HCEC 1CT (cell line): ENCODE measurements at places on chromosomes 4 and X.

GRCh38 chr4:153166716-153167501 is 37.3 kb upstream of the TRIM2 start:
- no peak for DNase-seq

DNA sequence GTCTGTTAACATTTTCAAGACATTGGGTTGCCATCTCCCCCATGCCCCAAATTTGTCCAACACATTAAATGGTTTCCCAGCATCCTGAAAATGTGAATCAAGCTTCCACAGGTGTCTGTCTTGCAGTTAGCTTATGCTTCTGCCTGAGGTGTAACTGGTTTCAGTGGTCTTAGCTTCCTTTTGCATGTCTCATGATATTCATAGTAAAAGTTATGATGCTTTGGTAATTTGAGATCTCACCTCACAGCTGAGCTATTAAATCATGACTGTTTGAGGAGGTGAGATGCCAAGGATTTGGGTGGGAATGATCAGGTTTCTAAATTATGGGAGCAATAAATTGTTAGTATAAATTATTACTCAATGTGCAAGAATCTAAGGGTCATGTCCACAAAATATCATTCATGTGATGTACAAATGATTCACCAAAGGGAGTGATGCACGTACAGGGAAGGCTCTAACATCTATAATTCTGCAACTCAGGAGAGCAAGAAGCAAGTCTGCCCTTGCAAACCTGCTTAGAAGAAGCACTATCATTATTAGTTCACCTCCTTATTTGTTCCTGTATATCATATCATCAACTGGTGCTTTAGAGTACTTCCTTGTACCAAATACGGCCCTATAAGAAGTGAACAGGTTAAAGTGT is 17.1 kb upstream of the RAI2 start:
- peak; percentile 3 for DNase-seq

- DNase-seq: no peak
Measured at GRCh38 chr4:136670265-136670664, 862.0 kb downstream of the PCDH18 start.

GRCh38 chrX:370244-370962 is 16.3 kb downstream of the PPP2R3B start:
- no peak for DNase-seq

GRCh38 chr4:55336138-55337034 is 9.7 kb upstream of the SRD5A3 start:
- no peak for DNase-seq

DNA sequence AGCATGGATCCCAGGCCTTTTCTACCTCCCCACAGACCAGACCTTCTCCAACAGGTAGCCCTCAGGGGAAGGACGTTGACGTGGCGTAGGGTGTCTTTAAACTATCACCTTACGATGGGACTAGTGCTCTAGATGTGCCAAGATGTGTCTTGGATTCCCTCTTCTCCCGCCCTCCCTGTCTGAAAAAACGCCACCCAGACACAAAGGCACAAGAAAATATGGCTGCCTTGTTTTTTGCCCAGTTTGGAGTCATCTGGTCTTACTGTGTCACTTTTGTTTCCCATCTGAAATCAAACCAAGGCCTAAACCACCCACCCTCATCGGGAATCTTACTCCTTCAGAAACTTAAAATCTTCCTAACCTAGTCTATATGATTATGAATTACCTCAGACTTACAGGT is 235.4 kb downstream of the OR13H1 start:
- DNase-seq: no peak

DNA sequence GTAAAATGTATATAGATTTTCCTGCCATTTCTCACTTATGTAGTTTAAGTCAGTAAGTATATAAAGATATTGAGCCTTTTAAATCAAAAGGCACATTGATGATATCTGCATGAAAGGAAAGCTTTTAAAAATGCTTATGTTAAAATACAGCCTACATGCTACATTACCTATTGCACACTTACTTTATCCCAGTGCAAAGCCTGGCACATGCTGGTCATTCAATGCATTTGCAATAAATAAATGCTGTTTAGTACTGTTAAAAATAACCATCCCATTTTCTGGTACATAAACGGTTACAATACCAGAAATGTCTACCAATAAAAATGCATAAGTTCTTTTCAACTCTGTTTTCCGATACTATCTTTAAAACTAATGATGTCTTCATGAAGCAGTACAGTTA is 22.1 kb upstream of the SPATA4 start:
- no peak for DNase-seq

DNA sequence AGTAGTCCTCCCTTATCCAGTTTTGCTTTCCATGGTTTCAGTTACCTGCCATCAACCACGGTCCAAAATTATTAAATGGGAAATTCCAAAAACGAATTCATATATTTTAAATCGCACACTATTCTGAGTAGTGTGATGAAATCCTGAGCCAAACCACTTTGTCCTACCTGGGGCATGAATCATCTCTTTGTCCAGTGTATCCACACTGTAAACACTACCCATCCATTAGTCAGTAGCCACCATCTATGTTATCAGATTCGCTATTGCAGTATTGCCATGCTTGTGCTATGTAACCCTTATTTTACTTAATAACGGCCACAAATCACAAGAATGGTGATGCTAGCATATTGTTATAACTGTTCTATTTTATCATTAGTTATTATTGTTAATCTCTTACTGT is 704.6 kb downstream of the SMARCA1 start:
- no peak for DNase-seq

- DNase-seq: no peak
Measured at GRCh38 chr4:23932901-23933308, 43.1 kb upstream of the PPARGC1A start.

GRCh38 chr4:119477412-119478053 is 151.1 kb downstream of the PDE5A start:
- DNase-seq: no peak

- no peak for DNase-seq
Measured at GRCh38 chr4:3384771-3385710, 56.7 kb upstream of the HGFAC start.

- peak; percentile 42 for DNase-seq
Measured at GRCh38 chr4:118758293-118758692, 73.1 kb downstream of the METTL14 start.

GRCh38 chrX:154730253-154730891 is 20.5 kb downstream of the GAB3 start:
- peak; percentile 65 for DNase-seq

- DNase-seq: no peak
Measured at GRCh38 chr4:35229021-35229420, 1015.3 kb downstream of the ARAP2 start.

GRCh38 chr4:145852256-145852839 is 86.3 kb downstream of the ZNF827 start:
- DNase-seq: no peak

- peak; percentile 43 for DNase-seq
Measured at GRCh38 chrX:130393451-130394074, 8.1 kb upstream of the GPR119 start.

GRCh38 chrX:48924270-48924669 is 5.4 kb upstream of the PIM2 start:
- no peak for DNase-seq

- DNase-seq: no peak
Measured at GRCh38 chr4:7023486-7023885, 19.7 kb upstream of the TADA2B start.

- peak; percentile 10 for DNase-seq
Measured at GRCh38 chrX:145735036-145735435, 82.6 kb upstream of the SLITRK2 start.

DNA sequence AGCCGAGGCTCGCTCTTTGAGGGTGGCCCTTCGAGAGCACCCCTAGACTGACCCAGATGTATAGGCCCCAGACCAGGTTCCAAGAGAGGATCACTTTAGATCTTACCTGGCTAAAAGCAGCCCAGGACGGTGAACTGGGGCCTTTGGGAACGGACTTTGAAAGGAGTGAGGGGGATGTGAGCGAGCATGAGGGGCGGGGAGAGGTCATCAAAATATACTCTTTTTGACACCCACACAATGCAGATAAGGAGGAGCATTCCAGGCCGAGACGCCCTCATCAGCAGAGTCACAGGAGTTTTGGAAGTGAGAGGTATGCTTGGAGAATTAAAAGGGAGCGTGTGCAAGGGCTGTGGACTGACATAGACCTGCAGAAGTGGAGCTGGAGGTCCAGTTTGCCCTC is 528 bp downstream of the NSDHL start:
- no peak for DNase-seq

GRCh38 chrX:139967300-139967699 is 2.0 kb upstream of the CXorf66 start:
- no peak for DNase-seq

GRCh38 chr4:43356786-43357185 is 464.3 kb downstream of the GRXCR1 start:
- no peak for DNase-seq

GRCh38 chrX:86133761-86134160 is 14.5 kb upstream of the DACH2 start:
- peak; percentile 13 for DNase-seq

DNA sequence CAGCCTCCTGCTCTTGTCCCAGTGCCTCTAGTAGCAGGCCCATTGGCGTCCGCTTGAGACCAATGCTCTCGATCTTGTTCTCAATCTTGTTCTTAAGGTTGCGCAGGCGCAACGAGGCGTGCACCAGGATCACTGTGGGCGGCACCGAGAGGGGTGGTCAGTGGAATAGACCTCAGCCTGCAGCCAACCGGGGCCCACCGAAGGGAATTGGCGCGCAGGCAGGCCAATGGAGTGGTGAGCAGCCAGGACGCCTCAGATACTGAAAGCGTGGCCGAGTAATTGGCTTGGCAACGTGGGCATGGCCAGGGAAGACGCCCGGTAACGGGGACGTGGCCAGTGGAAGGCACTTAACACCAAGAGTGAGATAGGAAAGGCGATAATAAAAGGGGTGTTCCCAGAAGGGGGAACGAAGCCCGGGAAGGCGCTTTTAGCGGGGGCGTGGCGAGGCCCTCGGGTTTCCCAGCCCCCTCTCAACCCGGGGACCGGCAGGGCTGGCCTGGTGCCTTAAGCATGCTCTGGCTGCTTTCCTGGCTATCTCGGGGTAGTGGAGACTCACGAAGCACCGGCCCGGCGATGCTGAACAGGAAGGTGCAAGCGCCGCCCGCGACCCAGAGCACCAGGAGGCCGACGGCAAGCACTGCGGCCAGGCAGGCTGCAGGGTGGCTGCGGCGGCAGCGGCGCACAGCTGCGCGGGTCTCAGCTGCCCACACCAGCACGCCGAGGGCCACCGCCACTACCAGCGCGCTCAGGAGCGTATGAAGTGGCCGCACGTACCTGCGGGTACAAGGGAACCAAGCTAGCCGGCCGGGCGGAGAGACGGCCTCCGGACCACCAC is 1.7 kb downstream of the PRAF2 start:
- DNase-seq: peak; percentile 3

DNA sequence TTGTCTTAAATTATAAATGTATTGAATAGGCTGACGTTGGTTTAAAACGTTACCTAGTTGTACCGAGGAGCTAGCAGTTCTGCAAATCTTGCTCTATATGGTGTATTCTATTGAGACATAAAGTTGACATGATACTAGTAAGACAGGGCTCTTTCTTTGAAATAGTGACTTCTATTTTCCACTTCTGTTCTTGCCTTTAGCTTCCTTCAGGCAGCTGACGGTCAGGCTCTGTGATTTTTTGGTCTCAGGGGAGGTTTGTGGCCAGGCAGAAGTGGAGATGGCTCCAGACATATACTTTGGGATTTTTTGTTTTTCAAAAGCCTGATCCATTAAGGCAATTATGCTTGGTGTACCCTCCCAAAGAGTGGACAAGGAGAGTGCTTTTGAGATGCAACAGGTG is 95.2 kb downstream of the SLC34A2 start:
- no peak for DNase-seq

- DNase-seq: no peak
Measured at GRCh38 chrX:70124678-70125077, 8.6 kb upstream of the IGBP1 start.

- DNase-seq: no peak
Measured at GRCh38 chr4:6909970-6910339, 329 bp downstream of the TBC1D14 start.

DNA sequence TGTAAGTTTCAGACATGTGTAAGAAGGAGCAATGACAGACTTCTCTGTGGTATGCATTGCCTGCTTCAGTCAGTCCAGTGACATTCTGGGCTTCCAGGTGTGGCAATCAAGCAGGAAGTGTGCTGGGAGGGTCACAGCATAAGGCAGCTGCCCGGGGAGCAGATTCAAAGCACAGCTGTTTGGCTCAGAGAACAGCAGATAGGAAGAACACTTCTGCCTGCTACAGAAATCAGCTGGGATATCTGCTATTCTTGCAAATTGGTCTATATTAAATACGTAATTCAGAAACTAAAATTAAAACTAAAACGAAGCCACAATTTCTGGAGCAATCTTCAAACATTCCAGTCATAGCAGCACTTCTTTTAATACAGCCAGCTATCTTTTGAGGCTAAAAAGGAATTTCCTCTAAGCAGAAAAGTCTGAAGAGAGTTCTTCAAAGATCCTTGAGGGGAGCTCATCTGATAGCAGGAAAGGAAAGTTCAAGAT is 47.5 kb upstream of the GALNT7 start:
- DNase-seq: no peak

GRCh38 chr4:152534541-152535359 is 1.1 kb downstream of the FBXW7 start:
- peak; percentile 2 for DNase-seq

GRCh38 chrX:131901546-131901945 is 121.6 kb upstream of the STK26 start:
- no peak for DNase-seq
